ENCODE measurements at places on chromosomes 4 and X.

DNA sequence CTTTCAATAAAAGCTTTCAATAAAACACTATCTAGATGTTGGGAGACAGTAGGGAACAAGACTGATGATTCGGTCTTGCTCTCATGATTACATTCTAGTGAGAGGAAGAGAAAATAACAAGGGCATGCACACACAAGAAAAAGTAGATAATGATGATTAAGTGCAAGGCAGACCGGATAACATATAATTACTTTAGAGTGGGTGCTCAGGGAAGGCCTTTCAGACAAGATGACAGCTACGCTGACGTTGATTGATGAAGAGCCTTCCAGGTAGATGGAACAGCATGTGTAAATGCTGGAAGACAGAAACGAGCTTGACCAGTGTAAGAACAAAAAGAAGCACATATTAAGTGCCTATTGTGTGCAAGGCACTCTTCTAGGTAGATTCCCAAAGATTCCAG, 43.4 kb downstream of the TXK start:
- DNase-seq = no peak

GRCh38 chrX:69031181-69031580, 134.1 kb downstream of the PJA1 start:
- no peak for DNase-seq

GRCh38 chrX:96721354-96721753, 36.7 kb downstream of the DIAPH2 start:
- DNase-seq = no peak

GRCh38 chr4:168708108-168708507, 211.3 kb downstream of the PALLD start:
- DNase-seq = no peak

- DNase-seq = peak; percentile 46
These were observed 959 bp upstream of the REST start for GRCh38 chr4:56906489-56907393.

GRCh38 chrX:152958047-152958446, 35.9 kb downstream of the PNMA5 start:
- no peak for DNase-seq

DNA sequence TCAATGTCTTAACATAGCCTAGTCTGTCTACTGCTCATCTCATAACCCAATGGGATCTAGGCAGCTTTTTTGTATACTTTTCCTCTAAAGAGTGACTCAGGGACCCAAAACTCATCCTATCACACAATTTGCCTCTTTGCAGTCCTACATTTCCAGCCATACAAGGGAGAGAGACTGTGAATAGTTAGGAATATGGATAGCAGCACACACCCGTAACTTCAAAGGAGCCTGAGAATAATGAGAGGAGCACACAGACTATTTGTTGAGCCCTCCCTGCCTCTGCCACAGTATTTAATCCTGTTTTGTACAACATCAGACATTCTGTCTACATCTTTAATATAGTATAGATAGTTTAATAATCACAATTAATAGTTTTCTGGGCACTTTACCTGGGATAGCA, 83.2 kb downstream of the AREG start:
- no peak for DNase-seq

- no peak for DNase-seq
These were observed 90.4 kb upstream of the NDP start for GRCh38 chrX:44063606-44064005.

DNA sequence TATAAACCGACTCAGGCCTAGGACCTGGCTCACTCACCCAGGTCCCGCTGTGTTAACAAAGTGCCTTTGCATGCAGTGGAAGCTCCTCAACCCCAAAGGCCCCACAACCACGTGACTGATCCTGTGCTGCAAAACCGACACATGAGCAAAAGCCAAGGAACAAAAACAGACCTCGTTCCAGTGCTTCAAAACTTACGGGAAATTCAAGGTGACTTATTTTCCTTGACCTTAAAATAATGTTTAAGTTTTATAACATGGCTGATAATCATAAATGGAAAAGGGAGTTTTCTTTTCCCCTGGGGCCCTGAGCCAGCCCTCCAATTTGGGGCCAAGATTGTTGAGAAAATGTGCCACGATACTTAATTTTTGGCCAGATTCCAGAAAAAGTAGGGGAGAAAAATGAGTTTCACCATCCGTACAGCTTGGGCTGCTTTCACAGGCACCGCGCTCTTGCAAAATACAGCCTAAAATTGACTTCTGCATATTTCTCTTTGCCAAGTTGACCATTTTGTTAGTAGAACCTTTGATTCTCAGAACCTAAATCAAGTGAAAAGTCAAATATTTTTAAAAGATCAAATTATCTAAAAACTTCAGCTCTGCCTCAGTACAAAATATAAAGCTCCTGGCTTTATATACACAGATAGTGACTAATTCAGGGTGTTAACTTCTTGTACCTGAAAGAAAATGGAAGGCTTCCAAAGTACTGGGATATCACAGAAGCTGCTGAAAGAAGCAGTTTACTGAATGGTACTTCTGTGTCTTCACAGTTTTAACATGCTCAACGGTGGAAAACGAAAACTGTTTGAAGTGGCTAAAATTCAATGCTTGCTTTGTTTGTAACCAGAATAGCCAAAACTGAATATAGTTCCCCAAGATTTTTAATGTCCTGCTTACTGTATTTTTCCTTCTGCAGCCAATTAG, 93.8 kb downstream of the APBB2 start:
- peak; percentile 88 for DNase-seq

DNA sequence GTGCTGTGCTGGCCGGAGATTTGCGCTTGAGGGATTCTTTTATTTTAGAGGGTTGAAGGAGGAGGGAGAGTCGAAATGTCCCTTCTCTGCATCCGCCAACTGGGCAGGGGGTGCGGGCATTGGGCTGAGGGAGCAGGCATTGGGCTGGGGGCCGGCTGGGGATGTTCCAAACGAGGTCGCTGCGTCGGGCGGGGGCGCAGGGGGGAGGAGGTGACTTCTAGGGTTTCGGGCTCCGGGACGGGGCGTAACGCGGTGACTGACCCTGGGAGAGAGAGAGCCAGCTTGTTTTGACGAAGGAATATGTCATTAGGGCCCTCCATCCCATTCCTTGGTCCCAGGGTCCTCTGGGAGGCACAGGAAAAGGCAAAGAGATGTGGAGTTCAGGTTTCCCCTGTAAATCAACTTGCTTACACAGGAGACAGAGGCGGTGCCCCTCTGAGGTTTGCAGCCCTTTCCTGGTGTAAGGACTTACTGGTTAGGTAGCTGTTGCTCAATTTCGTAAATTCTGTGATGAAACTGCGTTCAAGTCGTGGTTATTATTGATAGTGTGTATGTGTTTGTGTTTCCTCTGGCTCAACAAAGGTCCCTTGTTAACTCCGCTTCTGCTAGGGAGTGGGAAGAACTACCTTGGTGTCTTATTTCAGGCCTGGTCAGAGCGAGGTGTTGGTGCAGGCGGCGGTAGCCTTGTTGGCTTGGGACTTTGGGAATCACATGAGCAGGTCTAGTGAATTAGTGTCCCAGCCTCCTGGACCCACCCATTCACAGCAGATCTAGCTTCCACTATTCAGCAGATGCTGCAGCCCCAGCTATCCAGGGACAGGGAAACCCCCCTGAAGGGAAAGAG, 716 bp downstream of the FHIP1A start:
- DNase-seq = peak; percentile 30

DNA sequence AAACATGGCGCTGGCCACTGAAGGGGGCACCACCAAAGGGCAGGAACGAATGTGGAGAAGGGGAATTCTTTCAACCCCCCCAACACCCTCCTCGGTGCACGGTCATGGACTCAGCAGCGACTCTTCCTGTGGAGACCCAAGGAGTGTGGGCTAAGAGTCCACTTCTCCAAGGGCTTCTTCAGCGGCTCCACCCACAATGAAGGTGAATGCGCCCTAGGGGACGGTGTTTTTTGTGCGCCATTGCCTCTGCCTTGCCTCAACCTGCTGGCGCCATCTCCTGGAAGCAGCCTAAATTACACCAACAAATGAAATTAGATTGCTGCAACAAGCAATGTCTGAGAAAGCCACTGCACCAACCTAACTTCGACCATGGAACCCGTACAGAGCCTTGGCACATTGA, 169.2 kb upstream of the MAGEB18 start:
- DNase-seq = no peak
